ENCODE measurements at places on chromosomes 7 and 10.
A peak's percentile ranks its signal among the peaks of the same experiment; 100 is the strongest.

DNA sequence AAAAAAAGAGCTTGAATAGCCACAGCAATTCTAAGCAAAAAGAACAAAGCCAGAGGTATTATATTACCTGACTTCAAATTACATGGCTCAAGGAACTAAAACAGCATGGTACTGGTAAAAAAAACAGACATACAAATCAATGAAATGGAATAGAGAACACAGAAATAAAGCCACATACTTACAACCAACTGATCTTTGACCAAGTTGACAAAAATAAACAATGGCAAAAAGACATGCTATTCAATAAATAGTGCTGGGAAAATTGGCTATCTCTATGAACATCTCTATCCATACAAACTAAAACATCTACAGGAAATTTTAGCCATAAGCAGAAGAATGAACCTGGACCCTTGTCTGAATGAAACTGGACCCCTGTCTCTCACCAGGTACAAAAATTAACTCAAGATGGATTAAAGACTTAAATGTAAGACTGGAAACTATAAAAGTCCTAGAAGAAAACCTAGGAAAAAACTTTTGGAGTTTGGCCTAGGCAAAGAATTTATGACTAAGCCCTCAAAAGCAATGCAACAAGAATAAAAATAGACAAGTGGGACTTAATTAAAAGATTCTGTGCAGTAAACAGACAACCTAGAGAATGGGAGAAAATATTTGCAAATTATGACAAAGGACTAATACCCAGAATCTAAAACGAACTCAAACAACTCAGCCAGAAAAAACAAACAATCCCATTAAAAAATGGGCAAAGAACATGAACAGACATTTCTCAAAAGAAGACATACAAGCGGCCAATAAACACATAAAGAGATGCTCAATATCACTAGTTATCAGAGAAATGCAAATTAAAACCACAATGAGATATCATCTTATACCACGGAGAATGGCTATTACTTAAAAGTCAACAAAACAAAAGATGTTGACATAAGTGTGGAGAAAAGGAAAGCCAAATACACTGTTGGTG lies 72.8 kb upstream of the DDC start:
- peak; percentile 23 for DNase-seq

GRCh38 chr7:28631995-28632394 lies 219.7 kb downstream of the CREB5 start:
- no peak for DNase-seq

DNA sequence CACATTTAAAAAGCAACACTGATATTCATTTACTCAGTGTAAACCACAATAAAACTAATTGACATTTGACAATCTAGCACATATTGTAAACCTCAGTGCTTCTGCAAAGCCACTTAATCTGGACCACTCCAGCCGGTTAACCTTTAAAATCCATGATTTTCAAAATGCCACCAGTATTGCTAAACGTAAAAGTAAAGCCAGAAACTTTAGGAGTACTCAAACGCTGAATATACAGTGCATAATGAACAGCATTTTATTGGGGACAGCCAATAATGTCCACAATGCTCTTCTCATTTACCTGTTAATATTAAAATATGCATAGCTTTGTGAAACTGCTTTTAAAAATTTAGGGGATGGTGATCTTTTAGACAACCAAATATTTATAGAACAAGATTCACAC lies 10.8 kb downstream of the HNRNPA2B1 start:
- DNase-seq, result no peak

GRCh38 chr10:117053482-117053881 lies 48.5 kb upstream of the SHTN1 start:
- DNase-seq, result no peak

- DNase-seq, result peak; percentile 96
Observed at GRCh38 chr7:138864667-138865066, 66.7 kb upstream of the ATP6V0A4 start.

DNA sequence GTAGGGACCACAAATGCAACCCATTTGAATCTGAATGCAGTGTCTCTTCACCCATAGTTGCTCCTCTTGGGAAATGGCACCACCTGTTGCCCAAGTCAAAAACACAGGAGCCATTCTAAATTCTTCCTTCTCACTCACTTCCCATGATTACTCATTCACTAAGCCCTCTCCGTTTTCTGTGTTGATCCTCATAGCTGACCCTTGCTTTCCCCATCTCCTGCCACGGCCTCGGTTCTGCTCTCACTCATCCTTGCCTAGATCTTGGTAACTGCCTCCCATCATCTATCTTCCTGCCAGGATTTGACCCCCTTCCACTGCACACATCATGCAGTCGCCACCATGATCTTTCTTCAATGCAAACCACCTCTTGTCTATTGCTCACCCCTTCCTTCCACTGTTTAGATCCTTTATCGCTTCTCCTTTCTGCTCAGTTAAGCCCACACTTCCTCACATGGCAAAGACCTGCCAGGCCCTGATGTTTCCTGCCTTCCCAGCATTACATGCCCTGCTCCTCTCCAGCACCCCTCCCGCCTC lies 19.0 kb upstream of the CPN1 start:
- peak; percentile 52 for DNase-seq

DNA sequence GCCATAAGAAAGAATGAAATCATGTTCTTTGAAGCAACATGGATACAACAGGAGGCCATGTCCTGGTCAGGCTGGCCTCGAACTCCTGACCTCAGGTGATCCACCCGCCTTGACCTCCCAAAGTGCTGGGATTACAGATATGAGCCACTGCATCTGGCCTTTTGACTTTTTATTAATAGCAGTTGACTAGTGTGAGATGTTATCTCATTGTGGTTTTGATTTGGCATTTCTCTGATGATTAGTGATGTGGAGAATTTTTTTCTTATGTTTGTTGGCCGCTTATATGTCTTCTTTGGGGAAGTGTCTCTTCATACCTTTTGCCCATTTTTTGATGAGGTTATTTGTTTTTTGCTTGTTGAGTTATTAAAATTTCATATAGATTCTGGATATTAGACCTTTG lies 400.9 kb downstream of the SUGCT start:
- DNase-seq, result peak; percentile 22

GRCh38 chr10:104318810-104319741 lies 19.2 kb downstream of the ITPRIP start:
- DNase-seq, result no peak

DNA sequence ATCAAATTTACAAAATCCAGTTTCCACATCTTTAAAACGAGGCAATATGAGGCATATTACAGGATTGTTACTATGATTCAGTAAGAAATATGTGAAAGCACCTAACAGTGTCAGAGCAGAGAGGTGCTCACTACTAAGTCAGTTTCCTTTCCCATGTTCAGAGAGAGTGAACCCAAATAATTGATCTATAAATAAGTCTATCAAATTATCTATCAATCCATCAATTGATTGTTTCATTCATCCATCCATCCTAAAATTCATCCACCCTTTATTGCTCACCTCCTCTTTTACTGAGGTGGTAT lies 340.8 kb downstream of the SUGCT start:
- no peak for DNase-seq

DNA sequence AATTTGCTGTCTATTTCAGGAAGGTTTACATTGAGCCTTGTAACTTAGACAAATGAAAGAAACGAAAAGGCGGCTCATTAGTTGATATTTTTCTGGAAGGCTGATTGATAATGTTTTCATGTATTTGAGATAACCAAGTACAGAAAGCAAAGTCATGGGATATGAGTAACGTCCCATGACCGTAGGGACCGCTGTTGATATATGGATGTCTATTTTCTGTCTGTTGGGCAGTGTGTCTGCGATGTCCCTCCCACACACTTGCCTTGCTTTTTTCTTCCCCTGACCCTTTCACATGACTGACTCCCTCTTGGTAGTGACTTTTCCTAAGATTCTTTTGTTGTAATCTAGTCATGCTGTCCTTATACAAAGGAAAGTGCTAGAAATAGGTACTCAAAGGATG lies 57.0 kb upstream of the GPR158 start:
- DNase-seq, result no peak

- DNase-seq, result no peak
Observed at GRCh38 chr10:43210556-43210955, 56.3 kb downstream of the RASGEF1A start.

DNA sequence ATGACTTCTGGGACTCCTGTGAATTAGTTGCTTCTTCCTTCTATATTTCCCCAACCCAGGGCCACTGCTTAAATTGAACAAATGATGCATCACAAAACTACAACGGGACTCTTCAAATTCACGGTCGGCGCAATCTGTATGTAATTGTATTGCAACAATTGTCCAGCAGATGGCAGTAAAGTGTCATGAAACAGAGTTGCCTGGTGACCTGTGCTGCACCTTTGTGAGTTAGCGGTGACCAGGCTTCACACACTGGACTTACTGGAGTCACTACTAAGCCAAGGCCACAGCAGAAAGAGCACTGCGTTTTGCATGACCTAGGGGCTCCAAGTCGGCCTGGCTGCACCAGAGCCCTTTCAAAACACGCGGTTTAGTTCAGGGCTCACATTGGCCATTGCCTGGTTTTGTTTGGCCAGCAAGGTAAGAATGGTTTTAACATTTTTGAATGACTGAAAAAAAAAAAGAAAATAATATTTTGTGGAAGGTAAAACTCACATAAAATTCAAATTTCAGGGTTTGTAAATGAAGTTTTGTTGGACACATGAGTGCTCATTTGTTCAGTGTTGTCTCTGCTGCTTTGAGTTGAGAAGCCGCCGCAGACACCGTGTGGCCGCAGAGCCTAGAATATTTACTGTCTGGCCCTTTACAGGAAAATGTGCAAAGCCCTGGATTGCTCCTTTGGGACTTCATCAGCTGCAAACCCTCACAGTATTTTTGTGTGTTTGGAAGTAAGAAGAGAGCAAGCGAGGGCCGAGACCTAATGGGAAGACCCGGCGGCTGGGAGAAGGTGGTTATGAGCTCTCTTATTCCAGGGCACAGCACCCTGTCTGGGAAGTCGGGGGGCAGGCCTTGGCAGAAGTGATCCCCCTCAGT lies 23.2 kb upstream of the ZNF32 start:
- peak; percentile 66 for DNase-seq

GRCh38 chr10:100890141-100890672 lies 22.6 kb upstream of the SLF2 start:
- no peak for DNase-seq

DNA sequence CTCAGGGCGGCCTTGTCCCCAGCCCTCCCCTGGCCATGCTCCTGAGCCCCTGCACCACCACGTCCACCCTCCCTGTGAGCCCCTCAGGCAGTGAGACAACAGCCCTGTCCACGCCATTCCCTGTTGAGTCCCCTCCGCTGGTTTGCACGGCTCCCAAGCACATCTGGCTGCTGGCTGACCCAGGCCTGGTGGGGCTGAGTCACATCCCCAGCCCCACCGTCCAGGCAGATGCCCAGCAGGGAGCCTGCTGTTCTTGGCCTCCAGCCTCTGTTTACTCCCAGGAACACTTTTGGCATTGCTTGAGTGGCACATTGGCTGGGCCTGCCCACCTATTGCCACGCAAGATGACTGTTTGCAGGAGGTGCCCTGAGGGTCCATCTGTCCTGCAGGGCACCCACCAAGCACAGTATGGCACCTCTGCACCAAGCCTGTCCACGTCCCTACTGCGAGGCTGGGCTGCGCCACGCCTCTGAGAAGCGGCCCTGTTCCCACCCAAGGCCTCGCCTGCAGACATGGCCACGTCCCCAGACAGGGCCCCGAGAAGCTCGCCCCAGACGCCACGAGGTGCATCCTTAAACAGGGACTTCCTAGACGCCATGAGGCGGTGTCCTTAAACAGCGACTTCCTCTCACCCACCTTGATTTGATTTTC lies 48.4 kb upstream of the INPP5A start:
- peak; percentile 56 for DNase-seq

GRCh38 chr10:92544296-92544695 lies 29.6 kb downstream of the IDE start:
- DNase-seq, result peak; percentile 82

GRCh38 chr10:114593816-114594468 lies 64.1 kb downstream of the ABLIM1 start:
- DNase-seq, result no peak

DNA sequence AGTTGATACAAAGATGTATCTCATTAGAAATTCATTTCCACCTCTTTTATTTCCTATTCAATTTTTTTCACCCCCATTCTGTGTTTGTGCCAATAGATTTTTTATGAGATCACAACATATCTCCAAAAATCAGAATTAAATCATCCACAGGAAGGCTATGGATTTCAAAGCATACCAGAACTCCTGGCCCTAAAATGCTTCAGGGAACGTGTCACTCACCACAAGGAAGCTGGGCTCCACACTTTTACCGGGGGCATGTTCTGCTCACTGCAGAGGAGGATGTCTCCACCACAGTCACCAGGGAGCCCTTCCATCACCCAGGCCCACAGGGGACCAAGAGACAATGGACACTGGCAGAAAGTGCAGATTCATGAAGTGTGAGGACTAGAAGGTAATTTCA lies 456.8 kb downstream of the KCNMA1 start:
- peak; percentile 61 for DNase-seq

GRCh38 chr10:78544423-78545090 lies 510.9 kb downstream of the RPS24 start:
- DNase-seq, result no peak

DNA sequence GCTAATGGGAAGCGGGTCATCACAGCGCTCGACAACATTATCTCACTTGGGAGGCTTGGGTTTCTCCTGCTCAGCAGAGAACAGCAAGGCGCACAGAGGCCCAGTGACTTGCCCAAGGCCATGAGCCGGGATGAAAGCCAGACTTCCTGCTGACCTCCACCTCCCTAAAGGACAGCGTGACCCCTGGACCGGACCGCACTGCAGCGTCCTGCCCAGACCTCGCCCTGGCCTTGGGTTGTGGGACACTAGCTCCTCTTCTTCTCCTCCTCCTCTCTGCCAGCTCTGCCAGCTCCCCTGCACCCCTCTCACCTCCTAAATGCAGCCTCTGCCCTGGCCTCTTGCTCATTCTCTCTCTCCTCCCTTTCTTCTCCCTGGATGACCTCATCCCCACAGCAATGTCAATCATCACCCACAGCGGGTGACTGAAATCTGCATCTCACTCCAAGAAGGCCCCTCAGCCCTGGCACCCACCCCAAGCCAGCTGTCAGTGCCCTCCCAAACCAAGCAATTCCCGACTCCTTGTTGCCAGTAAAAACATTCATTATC lies 19.4 kb downstream of the SPOCK2 start:
- DNase-seq, result peak; percentile 38

DNA sequence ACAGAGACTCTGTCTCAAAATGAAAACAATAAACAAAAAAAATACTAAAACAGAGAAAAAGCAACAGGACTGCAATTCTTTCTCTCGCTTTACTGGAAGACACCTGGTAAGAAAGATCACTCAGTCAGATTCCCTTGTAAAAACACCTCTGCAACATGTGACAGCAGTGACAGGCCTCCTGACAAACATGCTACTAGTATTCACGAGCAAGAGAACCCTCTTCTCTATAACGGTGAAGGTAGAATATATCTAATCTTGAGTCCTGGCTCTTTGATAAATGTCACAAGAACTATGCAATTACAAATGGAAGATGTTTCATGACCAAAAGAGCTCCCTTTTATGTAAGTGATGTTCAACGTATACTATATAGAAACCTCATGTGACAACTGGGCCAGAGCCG lies 986.7 kb upstream of the LRRN3 start:
- DNase-seq, result no peak

Data from RPMI7951 (cell line).